Stimulated activated CD8-positive, alpha-beta memory T cell treated with anti-CD3 and anti-CD28 coated beads, Interleukin-15, amount 100 ng/mL, for 1 hour (primary cell): ENCODE measurements at places on chromosomes 2 and 18.

DNA sequence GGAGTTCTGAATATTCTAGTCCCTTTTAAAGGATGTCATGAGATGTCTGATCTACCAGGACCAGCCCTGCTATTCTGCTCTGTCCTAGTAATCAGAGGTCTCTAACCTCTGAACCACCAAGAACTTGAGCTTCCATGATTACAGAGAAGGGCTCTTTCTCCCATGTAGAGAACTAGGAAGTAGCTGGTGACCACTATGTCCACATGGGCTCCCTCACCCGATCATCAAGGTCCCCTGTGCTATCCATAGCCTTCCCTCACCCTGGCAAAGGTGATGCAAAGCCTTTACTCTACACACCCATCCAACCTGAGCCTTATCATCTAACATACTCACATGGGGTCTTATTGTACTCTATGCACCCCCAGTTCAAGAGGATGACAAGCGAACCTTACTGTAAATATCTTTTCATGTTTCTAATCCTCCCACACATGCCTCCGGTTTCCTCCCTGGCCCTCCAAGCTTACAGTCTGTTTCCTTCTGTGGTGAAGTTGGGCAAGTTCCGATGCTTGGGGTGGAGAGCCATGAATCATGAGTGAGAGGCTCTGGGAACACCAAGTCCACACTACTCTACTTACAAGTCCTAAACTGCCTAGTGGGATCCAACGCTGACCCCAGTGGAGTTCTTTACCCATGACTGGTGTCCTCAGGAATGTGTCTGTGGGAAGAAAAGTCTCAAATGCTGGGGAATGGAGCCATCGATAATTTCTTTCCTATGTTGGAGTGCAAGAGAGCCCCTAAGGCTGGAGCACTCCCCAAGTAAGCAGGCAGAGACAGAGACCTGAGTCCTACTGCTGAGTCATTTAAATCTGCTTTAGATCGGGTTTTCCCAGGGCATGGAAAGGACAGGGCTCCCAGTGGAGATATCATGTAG, 73.3 kb upstream of the KLF7 start:
- DNase-seq, result no peak

GRCh38 chr2:112688086-112688880, 32.5 kb upstream of the NT5DC4 start:
- no peak for DNase-seq

DNA sequence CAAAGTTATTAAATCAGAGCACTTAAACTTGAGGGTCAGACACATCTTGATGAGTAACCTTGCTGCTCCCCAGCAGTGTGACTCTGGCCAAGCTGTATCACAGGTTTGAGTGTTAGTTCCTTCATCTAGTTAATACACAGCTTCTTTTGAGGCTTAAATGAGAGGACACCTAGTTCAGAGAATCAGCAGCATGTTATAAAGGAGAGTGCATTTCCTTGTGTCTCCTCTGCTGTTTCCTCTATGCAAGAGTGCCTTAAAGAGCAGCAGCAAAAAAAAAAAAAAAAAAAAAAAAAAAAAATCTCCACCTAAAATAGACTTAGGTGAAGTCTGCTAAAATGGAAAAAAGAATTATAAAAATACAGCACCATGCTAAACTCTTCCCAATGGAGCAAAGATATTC, 261.9 kb downstream of the TCF4 start:
- no peak for DNase-seq

DNA sequence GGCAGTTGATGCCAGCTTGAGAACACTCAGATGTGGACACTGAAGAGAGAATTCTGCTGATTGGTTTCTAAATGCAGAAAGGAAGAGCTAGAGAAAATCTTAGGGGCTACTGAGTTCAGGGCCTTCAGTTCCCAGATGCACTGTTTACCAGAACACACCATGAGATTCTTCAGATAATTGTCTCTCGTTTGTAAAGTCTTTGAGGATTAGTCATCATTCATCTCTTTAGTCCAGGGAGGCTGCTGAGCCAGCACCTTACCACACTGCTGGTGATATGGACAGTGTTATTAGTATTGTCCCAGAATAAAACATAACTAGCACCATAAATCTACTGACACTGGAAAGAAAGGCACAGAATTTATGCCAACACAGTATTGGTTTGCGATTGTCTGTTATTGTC, 690.8 kb upstream of the CELF4 start:
- no peak for DNase-seq

GRCh38 chr2:96083989-96084857, 32.1 kb downstream of the ADRA2B start:
- no peak for DNase-seq

GRCh38 chr2:172179045-172179701, 76.5 kb upstream of the DLX2 start:
- DNase-seq, result no peak

DNA sequence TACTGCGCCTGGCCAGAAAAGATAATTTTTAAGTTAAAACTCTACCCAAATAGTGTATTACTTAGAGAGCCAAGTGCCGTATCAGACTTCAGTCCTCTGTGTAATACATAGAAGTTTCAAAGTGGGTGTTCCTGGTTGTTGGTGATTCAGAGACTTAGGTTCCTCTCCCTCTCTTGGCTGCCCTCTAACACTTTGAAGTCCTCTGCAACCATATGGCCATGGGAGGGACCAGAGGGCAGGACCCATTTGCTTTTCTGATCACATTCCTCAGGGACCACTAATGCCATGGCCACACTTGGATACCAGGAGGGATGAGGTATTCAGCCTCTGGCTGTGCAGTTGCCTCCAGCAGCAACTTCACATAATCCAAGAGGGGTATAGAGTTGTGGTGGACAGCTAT, 131.5 kb downstream of the CAPN13 start:
- no peak for DNase-seq

DNA sequence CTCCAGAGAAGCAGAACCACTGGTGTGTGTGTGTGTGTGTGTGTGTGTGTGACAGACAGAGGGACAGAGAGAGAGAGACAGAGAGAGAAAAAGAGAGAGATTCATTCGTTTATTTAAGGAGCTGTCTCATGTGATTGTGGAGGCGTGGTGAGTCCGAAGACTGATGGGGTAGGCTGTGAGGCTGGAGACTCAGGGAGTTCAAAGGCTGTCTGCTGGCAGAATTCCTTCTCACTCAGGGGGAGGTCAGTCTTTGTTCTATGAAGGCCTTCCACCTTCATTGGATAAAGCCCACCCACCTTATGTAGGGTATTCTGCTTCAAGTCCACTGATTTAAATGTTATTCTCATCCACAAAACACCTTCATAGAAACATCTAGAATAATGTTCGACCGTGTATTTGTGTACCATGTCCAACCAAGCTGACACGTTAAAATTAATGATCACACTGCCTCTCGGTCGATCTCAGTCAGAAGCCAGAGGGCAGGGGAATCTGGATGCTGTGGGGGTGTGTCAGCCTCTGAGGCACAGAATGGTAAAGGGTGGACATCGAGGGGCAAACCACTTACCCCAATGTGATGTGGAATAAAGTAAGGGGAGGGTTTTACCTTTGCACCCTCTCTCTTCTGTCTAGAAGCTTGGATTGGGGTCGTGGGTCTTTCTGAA, 275.6 kb downstream of the SLC4A3 start:
- DNase-seq, result no peak

DNA sequence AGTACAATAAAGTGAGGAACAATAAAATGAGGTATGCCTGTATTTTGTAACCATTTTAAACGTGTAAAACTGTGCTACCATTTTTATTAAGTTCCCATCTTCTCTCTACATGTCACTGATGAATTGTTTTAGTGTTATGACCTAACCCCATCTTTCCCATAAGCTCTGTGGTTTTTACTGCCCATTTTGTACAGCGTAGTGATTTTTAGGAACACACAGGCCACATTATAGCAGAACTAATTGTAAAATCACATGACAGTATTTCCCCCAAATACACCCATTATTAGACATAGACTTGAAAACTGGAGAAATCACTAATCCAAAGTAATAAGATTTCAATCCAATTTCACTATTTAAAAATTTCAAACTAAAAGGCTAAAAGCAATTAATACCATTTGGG, 130.7 kb downstream of the TMEM247 start:
- no peak for DNase-seq

DNA sequence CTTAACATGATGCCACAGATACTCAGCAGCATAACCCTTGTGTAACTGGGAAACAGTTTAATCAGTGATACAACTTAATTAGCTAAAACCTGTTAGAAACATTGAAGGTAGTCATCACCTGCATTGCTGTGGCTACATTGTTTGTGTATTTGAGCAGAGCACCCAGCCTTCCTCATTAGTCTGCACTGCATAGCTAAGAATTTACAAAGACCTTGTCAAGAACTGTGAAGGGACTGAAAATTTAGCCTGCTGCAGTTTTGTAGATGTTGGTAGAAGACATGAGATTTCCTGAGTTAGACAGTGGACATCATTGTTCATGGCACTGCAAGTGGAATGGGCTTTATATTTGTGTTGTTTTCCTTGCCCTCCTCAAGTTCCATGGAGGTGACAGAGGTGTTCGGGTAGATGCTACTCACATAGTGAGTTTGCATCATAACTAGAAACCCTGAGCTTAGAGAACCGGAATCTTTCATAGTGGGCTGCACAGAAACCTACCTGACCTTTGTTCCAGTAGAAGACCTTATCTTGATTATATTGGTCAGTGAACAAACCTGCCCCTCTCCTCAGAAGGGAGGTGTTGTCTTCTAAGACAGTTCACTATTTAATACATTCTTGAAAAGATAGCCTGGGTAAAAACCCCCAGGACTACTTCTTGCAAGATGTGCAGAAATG, 12.5 kb downstream of the VAPA start:
- no peak for DNase-seq

DNA sequence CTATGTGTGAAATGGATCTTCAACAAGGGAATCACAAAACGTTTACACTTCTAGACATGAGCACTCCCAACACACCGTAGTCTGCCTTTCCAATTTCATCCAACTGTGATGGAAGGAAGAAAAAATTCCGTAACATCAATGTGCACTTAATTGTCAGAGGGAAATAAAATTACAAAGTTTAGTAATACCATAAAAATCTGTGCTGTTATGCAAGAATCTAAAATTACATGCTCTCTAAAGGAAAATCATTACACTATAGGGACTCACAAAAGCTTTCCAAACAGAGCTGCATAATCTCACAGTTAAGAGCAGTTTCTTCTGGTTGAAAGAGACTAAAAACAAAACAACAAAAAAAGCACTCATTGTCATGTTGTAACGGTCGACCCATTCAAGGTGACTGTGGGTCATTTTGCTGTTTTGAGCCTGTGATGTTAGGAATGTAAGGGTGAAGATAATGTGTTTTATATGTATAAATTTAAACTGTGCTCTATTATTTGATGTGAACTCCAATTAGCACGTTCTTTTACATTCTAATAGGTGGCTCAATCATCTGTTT, 698.0 kb downstream of the TDRD15 start:
- DNase-seq, result no peak

DNA sequence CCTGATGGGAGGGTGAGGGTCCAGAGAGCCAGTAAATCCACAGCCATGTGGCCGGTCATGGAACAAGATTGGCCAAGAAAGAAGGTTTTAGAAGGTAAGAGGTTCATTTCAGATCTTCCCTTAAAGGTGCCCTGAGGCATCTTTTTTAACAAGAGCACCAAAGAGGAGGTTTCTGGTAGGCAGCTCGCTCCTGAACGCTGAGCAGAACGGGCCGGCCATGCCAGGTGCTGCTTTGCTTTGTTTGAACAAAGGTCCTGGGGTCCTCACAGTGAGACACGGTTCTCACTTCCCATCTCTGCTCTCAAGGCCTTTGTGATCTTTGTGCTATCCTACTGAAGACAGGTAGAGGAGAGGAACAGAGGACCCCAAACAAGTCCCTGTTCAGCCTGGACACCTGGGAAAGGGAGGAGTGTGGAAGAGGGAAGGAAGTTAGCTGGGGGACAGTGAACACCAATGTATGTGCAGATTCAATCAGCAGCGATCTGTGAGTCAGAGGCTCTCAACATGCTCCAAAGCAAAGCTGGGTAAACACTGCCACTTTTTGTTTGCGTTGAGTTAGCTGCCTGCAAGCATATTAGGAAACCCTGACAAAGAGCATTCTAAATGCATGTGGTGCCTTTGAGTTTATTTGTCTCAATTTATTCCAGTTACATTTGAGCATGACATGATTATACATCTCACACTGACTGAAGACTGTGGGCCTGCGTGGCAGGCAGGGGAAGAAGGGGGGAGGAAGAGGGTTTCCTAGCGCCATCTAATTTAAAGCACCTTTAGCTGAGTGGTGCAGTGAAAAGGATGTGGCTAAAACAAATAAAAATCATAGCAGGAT, 102.4 kb downstream of the ASB1 start:
- no peak for DNase-seq

GRCh38 chr2:48131539-48132270, 225.4 kb upstream of the FBXO11 start:
- DNase-seq, result no peak

DNA sequence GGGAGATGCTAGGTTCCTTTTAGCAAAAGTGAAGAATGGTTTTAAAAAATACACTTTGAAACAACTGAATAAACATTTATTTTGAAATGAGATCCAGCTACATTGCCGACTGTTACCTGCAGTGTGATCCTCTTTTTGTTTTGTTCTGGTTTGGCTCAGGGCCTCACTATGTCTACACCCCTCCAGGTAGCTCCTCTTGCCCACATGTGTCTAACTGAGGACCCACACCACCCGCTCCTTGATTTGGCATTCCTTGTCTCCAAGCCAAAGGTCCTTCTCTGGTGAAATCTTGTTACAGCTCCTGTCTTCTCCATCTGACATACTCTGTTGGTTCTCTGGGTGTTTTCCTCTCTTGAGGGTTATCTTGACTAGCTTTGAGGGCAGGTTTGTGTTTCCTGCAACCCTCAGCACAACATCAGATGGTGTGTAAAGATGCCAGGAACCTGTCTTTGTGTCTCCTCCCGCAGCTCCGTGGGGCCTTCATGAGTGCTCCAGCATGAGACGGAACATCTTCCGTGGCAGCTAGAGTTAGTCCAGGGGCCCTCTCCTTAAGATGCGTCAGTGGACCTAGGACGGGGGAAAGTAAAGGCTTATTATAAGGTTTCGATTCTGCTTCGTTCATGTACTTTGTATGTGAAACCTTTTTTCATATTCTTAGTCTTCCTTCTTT, 32.1 kb downstream of the MAP4K4 start:
- DNase-seq, result no peak

DNA sequence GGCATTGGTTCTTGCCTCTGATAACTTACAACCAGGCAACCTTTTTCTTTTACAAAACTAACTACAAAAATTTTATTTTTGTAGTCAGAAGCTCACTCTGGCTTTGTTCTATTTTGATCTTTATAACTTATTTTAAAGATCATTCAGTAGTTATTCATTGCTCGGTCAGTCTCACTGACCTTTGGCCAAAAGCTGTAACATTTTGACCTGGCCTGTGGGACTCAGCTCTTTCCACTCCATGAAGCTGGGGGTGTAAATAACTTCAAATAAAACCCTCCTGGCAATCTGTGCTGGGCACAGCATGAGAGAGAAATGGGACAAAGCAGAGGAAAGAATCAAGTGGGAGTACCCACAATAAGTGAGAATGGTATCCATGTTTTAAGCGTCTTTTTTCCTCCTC, 380.7 kb downstream of the SETBP1 start:
- DNase-seq, result no peak

DNA sequence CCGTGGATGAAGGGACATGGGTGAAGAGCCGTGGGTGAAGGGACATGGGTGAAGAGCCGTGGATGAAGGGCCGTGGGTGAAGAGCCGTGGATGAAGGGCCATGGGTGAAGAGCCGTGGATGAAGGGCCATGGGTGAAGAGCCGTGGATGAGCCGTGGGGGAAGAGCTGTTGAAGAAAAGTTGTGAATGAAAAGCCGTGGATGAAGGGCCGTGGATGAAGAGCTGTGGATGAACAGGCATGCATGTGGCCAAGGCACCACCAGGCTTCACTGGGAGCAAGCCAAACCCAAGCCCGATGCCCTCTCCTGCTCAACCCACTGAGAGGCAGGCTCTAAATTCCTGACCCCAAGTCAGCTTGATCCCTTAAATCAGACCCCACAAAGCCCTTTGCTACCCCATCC, 10.6 kb downstream of the OR6B3 start:
- DNase-seq, result no peak
